Activated T-helper 1 cell treated with anti-CD3 and anti-CD28 coated beads, Interleukin-12 subunit alpha, Interleukin-12 subunit beta, Interleukin-2, Interleukin-4 antibody, amounts not matched to agents 30 ng/mL and 10 ng/mL and 1 ng/mL, durations not matched to agents 14 hours and 24 hours and 36 hours (primary cell): ENCODE measurements at places on chromosomes 16 and 17. TPM values are rescaled to one million over a fixed set of nuclear protein-coding genes. Genes with fewer than 3 reads are reported as not detected.

- peak overlapping the region; percentile 91 for H3K27ac ChIP-seq
- peaks cover 55% of the 10 kb centered on the region for H3K4me1 ChIP-seq
- H3K27me3 ChIP-seq: peaks cover 2% of the 10 kb centered on the region
Measured at GRCh38 chr16:22372882-22373661, 1.3 kb downstream of the CDR2 start.

DNA sequence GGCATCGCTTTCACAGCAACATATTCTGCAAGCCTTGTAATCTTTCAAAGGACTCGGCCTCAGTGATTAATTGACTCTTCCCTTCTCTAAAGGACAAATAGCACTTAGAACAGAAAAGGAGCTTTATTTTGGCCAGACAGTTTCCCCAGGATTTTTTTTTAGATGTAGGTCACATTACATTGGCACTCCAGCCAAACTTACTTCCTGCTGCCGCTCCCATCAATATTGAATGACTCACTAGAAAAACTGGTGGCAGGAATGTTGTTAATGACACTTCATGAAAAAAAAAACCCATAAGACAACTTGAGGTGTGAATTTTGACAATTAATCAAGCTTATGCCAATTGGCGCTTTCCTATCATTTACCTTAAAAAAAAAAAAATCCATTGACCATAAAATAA lies 432.6 kb downstream of the TOX3 start:
- no peak for DNase-seq
- no peak overlapping the region for H3K27ac ChIP-seq

Gene KRT31
- total RNA-seq: not detected in 2 replicates

DNA sequence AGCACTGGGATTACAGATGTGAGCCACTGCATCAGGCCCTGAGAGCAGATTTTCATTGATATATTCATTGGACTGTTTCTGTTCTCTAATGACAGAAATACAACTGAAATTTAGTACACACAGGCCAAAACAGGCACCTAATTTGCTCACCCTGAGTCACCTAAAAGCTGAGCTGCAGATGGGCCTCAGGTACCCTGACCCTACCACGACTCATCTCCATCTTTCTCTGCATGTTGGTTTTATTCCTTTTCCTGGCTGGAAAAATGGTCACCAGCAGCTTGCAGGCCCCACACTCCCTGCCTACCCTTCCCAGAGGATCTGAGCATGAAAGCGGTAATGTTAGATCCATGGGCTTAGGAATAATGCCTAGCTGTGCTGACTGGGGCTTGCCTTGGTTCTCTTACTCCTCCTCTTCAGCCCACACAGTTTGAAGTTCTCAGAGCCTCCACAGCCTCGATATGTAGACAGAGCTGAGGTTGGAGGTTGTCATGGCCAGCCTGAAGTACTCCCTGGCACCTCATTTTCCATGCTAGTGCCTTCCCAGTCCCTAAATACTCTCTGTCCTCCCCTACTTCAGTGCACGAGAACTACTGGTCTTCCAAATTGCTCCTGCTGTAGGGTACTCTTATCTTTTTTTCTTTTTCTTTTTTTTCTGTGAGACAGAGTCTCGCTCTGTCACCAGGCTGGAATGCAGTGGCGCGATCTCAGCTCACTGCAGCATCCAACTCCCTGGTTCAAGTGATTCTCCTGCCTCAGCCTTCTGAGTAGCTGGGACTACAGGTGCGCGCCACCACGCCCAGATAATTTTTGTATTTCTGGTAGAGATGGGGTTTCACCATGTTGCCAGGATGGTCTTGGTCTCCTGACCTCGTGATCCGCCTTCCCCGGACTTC lies 51.1 kb downstream of the CENPV start:
- H3K4me1 ChIP-seq: peaks cover 4% of the 10 kb centered on the region
- no peak overlapping the region for H3K4me3 ChIP-seq
- H3K27me3 ChIP-seq: no peaks in the 10 kb centered on the region

Gene TRPV3
- total RNA-seq: 0.26 and 0.51 TPM in 2 replicates

Gene FSCN2
- 0.52 and 0.64 TPM in 2 replicates for total RNA-seq

Gene CCL17
- total RNA-seq: 1.3 and 1.6 TPM in 2 replicates

DNA sequence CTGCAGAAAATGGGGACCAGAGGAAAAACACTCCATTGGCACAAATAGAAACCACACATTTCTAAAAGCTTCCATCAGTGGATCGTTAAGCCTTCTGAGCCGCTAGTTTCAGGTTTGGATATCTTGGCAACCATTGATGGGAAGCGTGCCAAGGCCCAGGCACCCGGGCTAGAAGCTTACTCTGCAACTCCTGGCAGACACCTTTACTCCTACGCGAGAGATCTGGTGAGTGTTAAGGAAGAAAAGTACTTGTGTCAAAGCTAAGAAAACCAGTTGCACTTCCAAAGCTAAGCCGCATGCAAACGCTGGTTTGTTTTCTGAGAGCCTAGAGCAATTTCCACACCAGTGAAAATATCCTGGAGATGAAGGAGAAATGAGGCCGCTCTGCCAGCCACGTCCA lies 472.4 kb downstream of the PMP22 start:
- H3K4me1 ChIP-seq: no peaks in the 10 kb centered on the region
- no peak overlapping the region for H3K27ac ChIP-seq
- H3K4me3 ChIP-seq: no peak overlapping the region
- no peaks in the 10 kb centered on the region for H3K36me3 ChIP-seq
- DNase-seq: no peak

- peaks cover 26% of the 10 kb centered on the region for H3K4me1 ChIP-seq
- H3K4me3 ChIP-seq: no peak overlapping the region
- DNase-seq: no peak
- no peaks in the 10 kb centered on the region for H3K36me3 ChIP-seq
- peaks cover 83% of the 10 kb centered on the region for H3K27me3 ChIP-seq
- H3K27ac ChIP-seq: peak overlapping the region; percentile 50
Measured at GRCh38 chr17:48749621-48750553, 21.3 kb upstream of the HOXB13 start.

DNA sequence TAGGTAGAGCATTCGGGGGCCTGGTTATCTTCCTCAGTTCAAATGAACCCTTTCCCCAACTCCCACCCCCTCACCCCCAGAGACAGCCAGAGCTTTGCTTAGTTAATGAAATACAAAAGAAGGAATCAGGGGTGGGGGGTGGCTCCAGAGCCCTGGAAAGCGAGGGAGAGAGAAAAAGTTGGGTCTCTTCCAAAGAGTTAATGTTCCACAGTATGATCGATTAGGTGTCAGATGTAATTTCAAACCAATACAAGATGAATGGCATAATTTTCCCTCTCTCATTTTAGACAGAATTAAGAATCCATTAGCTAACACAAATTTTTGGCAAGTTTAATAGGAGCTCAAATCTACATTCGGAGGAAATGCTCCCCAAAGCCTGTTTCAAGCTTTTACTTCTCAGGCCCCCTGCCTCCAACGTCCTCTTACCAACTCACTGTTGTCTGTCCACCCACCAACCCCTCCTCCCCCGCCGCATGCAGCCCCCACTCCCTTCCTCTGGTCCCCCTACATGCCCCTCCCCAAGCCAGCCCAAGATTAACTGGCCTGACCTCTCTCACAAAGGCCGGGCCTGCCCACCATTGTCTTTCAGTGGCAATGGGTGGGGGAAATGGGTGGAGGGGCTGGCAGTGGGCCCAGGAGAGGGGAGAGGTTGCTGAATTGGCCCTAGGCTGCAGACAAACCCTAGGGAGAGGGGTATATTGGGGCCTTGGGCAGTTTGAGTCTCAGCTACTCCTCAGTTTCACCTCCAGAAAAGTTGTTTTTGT lies 28.2 kb downstream of the NEUROD2 start:
- H3K4me1 ChIP-seq: no peaks in the 10 kb centered on the region
- H3K4me3 ChIP-seq: no peak overlapping the region
- no peak for DNase-seq

- DNase-seq: peak; percentile 22
- H3K36me3 ChIP-seq: peaks cover 21% of the 10 kb centered on the region
- peak overlapping the region; percentile 87 for H3K27ac ChIP-seq
- no peaks in the 10 kb centered on the region for H3K27me3 ChIP-seq
Measured at GRCh38 chr16:23509782-23510163, 521 bp downstream of the GGA2 start.

GRCh38 chr16:74298104-74298503 lies 1.5 kb downstream of the PSMD7 start:
- H3K36me3 ChIP-seq: peaks cover 45% of the 10 kb centered on the region
- no peak for DNase-seq
- H3K27me3 ChIP-seq: no peaks in the 10 kb centered on the region

GRCh38 chr17:57957886-57958285 lies 2.7 kb upstream of the CUEDC1 start:
- no peaks in the 10 kb centered on the region for H3K36me3 ChIP-seq
- peaks cover 62% of the 10 kb centered on the region for H3K27me3 ChIP-seq
- peaks cover 19% of the 10 kb centered on the region for H3K4me1 ChIP-seq
- no peak for DNase-seq
- no peak overlapping the region for H3K4me3 ChIP-seq
- H3K27ac ChIP-seq: no peak overlapping the region

GRCh38 chr16:26599785-26600104 lies 467.0 kb upstream of the C16orf82 start:
- no peaks in the 10 kb centered on the region for H3K27me3 ChIP-seq
- peak overlapping the region; percentile 97 for H3K27ac ChIP-seq
- DNase-seq: peak; percentile 31
- peak overlapping the region; percentile 43 for H3K4me3 ChIP-seq

Gene SLC52A1
- total RNA-seq: 0.20 and 0.23 TPM in 2 replicates

Gene SPN
- 191 and 196 TPM in 2 replicates for total RNA-seq

DNA sequence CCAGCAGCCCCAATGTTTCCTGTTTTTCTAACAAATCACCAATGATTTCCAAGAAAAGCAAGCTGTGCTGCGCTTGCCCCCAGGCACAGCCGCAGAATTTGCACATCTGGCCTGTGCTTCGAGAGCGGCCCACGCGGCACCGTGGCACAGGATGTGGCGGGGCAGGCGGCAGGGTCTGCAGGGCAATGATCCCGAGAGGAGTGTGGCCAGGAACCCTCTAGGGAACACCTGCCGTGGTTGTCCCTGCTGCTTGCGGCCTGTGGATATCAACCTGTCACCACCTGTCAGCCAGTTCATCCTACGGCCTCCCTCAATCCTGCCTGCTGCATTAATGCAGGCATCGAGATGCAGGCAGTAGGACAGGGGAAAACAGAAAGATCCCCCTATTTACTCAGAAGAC lies 24.0 kb downstream of the PIK3R5 start:
- H3K36me3 ChIP-seq: peaks cover 39% of the 10 kb centered on the region
- peak overlapping the region; percentile 97 for H3K27ac ChIP-seq
- peak overlapping the region; percentile 67 for H3K4me3 ChIP-seq
- H3K4me1 ChIP-seq: peaks cover 60% of the 10 kb centered on the region

Gene TEKT5
- not detected in 2 replicates for total RNA-seq

Gene KCNH4
- total RNA-seq: 1.7 and 1.9 TPM in 2 replicates

Gene EVI2B
- 21.7 and 25.1 TPM in 2 replicates for total RNA-seq

DNA sequence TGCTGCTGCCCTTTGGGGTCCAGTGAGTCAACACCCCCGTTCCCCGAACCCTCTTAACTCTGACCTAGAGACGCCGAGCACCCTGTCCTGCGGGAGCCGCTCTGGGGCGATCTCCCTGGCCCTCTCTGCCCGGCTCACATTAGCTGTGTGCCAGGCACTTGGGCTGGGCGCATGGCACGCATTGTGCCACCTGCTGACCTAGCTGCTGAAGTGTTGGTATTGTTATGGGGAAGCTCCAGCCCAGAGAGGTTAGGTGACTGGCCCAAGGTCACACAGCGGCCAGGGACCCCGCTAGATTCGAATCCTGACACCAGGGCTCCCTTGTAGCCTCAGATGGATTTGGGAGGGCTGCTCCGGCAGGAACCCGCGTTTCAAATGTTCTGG lies 1.1 kb downstream of the HSD17B1 start:
- DNase-seq: no peak
- H3K4me3 ChIP-seq: peak overlapping the region; percentile 94
- peak overlapping the region; percentile 95 for H3K27ac ChIP-seq
- H3K4me1 ChIP-seq: peaks cover 12% of the 10 kb centered on the region

Gene PIGL
- total RNA-seq: 45.7 and 46.1 TPM in 2 replicates

GRCh38 chr17:28343491-28343932 lies 8.0 kb downstream of the TNFAIP1 start:
- peaks cover 48% of the 10 kb centered on the region for H3K36me3 ChIP-seq
- no peak overlapping the region for H3K27ac ChIP-seq
- H3K4me1 ChIP-seq: peaks cover 2% of the 10 kb centered on the region
- H3K4me3 ChIP-seq: no peak overlapping the region
- H3K27me3 ChIP-seq: no peaks in the 10 kb centered on the region

- peak overlapping the region; percentile 96 for H3K27ac ChIP-seq
- no peak for DNase-seq
- H3K36me3 ChIP-seq: peaks cover 33% of the 10 kb centered on the region
Measured at GRCh38 chr17:47733674-47734410, 806 bp downstream of the TBX21 start.

GRCh38 chr16:47018223-47018891 lies 44.9 kb upstream of the DNAJA2 start:
- peak; percentile 24 for DNase-seq
- no peak overlapping the region for H3K27ac ChIP-seq
- no peak overlapping the region for H3K4me3 ChIP-seq
- no peaks in the 10 kb centered on the region for H3K36me3 ChIP-seq

GRCh38 chr16:57622361-57623250 lies 5.8 kb upstream of the ADGRG1 start:
- H3K4me1 ChIP-seq: no peaks in the 10 kb centered on the region
- H3K36me3 ChIP-seq: no peaks in the 10 kb centered on the region
- no peak overlapping the region for H3K27ac ChIP-seq
- H3K4me3 ChIP-seq: no peak overlapping the region
- DNase-seq: no peak

GRCh38 chr17:62064029-62064790 lies 868 bp downstream of the MED13 start:
- peaks cover 41% of the 10 kb centered on the region for H3K4me1 ChIP-seq
- peaks cover 24% of the 10 kb centered on the region for H3K36me3 ChIP-seq
- DNase-seq: no peak
- peak overlapping the region; percentile 99 for H3K4me3 ChIP-seq
- H3K27ac ChIP-seq: peak overlapping the region; percentile 97

DNA sequence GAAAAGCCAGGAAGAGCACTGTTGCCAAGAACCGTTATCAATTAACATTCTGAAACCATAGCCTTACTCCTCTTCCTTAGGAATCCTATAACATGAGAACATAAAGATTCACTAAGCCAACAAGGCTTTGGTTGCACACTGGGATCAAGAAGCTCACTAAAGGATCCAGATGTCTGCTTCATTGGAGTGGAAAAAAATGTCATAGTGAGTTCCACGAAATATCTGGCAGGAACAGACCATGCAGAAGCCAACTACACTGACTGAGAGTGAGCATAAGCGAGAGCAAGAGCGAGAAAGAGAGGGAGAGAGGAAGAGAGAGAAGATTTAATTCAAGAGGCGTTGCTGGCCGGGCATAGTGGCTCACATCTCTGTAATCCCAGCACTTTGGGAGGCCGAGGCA lies 13.4 kb upstream of the MEIOC start:
- H3K27me3 ChIP-seq: peaks cover 3% of the 10 kb centered on the region
- no peak overlapping the region for H3K27ac ChIP-seq
- no peaks in the 10 kb centered on the region for H3K36me3 ChIP-seq

DNA sequence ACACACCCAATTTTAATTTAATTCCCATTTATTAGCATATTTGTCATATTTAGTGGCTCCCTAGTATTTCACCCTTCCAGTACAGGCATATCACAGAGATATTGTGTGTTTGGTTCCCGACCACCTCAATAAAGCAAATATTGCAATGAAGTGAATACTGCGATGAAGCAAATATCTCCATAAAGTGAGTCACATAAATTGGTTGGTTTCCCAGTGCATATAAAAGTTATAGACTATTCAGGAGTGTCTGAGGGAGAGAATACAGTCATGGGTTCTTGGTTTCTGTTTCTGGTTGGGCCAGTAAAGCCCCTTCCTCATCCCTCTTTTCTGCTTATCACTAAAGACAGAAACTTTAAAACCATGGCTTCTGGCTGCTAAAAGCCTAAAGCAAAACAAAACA lies 295.4 kb upstream of the AXIN2 start:
- no peak overlapping the region for H3K27ac ChIP-seq
- H3K4me3 ChIP-seq: no peak overlapping the region
- no peak for DNase-seq

- no peaks in the 10 kb centered on the region for H3K36me3 ChIP-seq
- DNase-seq: no peak
- H3K4me1 ChIP-seq: no peaks in the 10 kb centered on the region
- H3K4me3 ChIP-seq: no peak overlapping the region
Measured at GRCh38 chr16:8713635-8714172, 39.3 kb downstream of the ABAT start.

Gene ZNF385C
- total RNA-seq: 0.10 TPM in 1 of 2 replicates, not detected in the other

Gene GP1BA
- total RNA-seq: not detected in 2 replicates
